ENCODE measurements at places on chromosomes 4 and X. TPM values are rescaled to one million over a fixed set of nuclear protein-coding genes. Genes with fewer than 3 reads are reported as not detected.

- no peak for DNase-seq
Measured at GRCh38 chr4:18733961-18734360, 712.4 kb upstream of the LCORL start.

GRCh38 chrX:134023851-134024281 is 38.5 kb upstream of the GPC3 start:
- DNase-seq: no peak

DNA sequence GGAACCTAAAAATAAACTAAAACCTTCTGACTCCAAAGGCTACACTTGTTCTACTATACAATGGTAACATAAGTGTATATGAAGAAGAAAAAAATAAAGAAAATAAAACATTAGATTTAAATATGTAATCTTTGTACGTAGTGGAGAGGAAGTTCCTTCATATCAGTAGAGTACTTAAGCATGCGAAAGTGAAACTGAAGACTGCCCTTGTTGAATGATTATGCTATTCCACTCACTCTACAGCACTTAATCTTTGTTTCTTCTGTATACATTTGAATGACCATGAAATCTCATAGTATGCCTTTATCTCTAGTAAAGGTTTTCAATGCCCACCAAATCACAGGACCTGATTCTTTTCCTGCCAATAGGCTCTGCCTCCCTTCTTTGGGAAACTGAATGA is 78.9 kb downstream of the NDST3 start:
- no peak for DNase-seq

DNA sequence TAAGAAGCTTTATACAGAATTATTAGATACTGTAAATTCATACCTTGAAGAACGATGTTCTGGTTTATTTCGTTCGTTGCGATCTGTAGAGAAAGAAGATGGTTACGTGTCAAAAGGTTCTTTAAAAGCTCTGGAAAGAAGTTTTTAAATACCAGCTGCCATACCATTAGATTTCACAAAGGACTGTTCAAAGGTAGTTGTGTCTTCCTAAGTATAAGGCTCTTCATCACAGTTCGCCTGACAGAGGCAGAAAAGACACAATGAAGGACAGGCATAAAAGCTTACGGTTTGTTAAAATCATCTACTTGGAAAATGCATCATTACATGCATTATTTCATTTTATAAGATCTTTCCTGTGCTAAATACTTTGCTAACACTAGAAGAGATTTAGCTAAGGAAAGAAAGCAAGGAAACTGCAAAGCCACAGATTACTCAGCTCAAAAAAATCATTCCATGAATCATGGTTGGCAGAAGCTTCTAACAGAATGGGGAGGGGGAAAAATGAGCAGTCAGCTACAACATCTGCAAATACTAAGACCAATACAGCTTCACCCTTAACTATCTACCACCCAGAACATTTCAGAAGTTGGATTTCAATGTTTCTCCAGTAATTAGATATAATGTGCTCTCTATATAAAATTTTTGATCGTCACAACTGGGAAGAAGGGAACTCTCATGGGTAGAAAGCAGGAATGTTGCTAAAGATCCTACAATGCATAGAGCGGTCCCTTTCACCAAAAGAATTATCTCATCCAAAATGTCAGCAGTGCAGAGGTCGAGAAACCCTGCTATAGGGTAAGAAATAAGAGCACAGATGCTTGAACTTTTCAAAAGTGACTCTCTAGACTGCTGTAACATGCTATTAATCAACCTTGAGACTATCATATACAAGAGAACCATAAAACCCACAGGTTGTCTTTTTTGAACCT is 50.7 kb upstream of the PRSS48 start:
- no peak for DNase-seq

DNA sequence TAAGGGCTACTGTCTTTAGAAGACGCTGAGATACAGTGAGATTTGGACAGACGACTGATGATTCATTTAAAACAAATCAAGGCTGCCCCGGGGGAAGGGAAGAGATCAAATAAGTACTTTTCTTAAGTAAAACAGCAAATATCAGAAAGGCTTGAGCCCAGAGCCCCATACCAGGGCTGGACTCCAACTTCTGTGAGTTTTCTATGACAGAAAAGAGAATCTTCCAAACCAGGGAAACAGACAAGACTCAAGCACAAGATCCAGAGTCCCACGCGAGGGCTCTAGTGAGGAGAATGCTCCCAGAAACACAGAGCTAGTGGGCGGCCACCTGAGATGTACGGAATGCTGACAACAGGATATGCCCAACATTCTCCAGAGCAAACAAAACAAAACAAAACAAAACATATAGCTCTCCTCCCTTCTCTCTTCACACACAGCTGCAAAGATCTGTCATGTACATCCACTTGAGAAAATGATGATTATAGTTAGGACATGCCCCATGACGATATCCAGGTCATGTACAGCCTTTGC is 13.1 kb downstream of the ACSL1 start:
- DNase-seq: no peak

DNA sequence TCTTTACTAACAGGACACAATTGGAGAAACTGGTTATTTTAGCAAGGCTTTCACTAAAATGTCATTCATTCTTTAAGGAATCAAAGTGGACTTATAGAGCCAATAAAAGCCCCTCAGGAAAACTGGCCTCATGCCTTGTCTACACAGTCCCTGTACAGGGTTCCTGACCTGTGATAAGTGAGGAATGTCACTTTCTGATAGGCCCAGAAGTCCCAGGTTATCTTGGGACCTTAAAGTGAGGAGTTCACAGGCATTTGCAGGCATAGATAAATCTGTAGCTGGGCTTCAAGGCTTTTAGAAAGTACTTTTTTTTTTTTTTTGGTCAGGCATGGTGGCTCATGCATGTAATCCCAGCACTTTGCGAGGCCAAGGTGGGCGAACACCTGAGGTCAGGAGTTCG is 19.4 kb upstream of the STPG2 start:
- no peak for DNase-seq

- DNase-seq: no peak
Measured at GRCh38 chr4:110781944-110782343, 159.1 kb upstream of the PITX2 start.

- DNase-seq: no peak
Measured at GRCh38 chr4:188078116-188078515, 31.3 kb downstream of the TRIML2 start.

- DNase-seq: no peak
Measured at GRCh38 chrX:11724122-11725017, 33.7 kb upstream of the MSL3 start.

DNA sequence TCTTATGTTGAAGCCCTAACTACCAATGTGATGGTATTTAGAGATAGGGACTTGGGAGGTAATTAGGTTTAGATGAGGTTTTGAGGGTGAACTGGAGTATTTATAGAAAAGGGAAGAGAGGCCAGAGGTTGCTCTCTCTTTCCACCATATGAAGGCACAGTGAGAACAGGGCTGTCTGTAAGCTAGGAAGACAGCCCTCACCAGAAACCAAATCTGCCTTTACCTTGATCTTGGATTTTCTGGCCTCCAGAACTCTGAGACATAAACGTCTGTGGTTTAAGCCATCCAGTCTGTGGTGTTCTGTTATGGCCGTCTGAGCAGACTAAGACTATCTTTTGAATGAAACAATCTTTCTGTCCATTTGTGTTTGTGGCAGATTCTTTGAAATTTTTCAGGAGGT is 223.7 kb downstream of the PDHA2 start:
- no peak for DNase-seq

- DNase-seq: no peak
Measured at GRCh38 chr4:69835766-69836165, 24.2 kb downstream of the SULT1E1 start.

STAP1 gene
- total RNA-seq: 3.9 TPM

VSIG1 gene
- total RNA-seq: 1.4 TPM

BMX gene
- total RNA-seq: 1.4 TPM
